ENCODE measurements at places on chromosomes 12 and 14.

- DNase-seq = no peak
Observed at GRCh38 chr12:90061809-90062208, 353.2 kb upstream of the ATP2B1 start.

GRCh38 chr14:99026471-99026870 is 245.5 kb downstream of the BCL11B start:
- DNase-seq = peak; percentile 40

GRCh38 chr14:35927727-35928126 is 101.6 kb downstream of the BRMS1L start:
- DNase-seq = peak; percentile 5

- no peak for DNase-seq
Observed at GRCh38 chr12:4346931-4347330, 25.9 kb downstream of the TIGAR start.

DNA sequence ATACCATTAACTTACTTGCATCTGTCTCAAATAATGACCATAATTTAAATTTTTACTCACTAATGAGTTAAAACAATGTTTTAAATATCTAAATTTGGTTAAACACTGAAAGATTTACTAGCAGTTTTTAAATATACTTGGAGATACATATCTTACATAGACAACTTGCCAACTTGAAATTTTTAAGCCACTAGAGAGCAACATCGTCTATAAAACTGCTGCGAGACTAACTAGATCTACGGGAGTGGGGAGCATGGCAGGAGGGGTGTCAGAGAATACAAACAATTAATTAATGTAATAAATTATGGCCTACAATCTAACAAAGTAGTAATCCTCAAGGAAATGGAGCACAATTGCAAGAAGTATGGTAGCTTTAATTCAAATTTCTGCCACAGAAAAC is 120.4 kb downstream of the LRRIQ1 start:
- DNase-seq = no peak

- DNase-seq = no peak
Observed at GRCh38 chr12:124495194-124495983, 72.0 kb downstream of the NCOR2 start.

- no peak for DNase-seq
Observed at GRCh38 chr14:64915797-64916196, 1.5 kb downstream of the CHURC1 start.

DNA sequence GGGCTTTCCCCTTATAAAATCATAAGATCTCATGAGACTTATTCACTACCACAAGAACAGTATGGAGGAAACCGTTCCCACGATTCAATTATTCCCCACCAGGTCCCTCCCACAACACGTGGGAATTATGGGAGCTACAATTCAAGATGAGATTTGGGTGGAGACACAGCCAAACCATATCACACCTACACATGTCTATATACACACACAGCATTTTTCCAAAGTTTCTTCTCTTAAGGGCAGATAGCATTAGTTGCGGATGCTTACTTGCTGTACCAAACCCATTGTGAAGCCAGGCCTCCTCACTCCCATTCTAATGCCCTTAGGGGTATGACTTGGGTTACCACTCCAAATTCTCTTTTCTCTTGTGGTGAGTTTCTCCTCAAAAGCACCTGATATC is 104.1 kb upstream of the RAP1B start:
- DNase-seq = no peak

- DNase-seq = peak; percentile 8
Observed at GRCh38 chr12:122687086-122687485, 16.1 kb downstream of the HCAR2 start.

DNA sequence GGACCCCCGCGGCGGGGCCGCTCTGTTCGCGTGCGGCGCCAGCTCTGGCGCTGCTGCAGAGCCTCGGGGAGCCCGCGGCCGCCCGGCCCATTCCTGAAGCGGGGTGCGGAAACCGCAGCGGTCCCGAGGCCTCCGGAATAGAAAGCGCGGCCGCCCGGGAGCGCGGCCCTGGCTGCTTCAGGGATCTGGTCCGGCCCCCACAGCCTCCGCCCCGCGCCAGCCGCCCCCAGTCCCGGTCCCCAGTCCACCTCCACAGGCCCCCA is 204 bp downstream of the HSP90AA1 start:
- no peak for DNase-seq

DNA sequence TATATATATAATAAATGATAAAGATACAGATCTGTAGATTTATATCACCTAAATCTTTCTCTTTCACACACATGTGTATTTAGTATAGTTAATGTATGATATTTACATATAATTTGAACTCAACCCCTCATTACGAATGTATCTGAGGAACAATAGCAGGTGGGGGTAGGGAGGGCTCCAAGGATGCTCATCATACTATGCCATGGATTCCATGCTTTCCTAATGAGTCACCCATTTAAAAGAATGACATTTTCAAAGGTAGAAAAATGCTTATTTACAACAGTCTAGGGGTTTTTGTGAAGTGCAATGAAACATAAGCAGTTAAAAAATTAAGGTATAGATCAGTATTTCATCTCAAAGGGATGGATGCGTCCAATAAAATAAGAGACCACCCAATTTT is 181.6 kb downstream of the SOX5 start:
- DNase-seq = no peak

DNA sequence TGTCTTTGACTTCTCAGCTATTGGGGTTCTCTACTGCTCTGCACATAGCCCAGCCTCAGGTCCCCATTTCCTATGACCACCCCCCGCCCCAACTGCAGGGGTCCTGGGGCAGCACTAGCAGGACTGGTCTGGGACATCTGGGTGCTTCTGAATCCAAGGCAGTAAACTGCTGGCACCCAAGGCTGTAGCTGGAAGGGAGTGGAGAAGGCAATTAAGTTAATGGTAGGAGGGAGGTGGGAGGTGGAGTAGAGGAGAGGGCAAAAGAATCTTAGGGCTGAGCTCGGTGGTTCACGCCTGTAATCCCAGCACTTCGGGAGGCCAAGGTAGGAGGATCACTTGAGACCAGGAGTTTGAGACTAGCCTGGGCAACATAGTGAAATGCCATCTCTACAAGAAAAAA is 11.5 kb downstream of the PLEK2 start:
- DNase-seq = no peak

GRCh38 chr12:124130691-124131591 is 157.9 kb downstream of the ZNF664 start:
- no peak for DNase-seq

GRCh38 chr12:90301095-90301494 is 592.5 kb upstream of the ATP2B1 start:
- DNase-seq = no peak

DNA sequence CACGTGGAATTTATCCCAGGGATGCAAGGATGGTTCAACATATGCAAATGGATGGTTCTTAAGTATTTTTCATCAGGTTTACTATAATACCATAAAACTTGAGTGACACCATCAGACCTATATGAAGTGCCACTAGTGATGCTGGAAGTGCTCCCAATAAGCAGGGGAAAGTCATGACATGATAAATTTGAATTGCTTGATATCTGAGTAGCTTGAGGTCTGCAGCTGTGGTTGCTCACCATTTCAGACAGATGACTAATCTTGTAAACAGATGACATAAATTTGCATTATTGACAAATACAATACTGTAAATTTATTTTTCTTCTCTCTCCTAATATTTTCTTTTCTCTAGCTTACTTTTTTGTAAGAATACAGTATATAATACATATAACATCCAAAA is 13.7 kb upstream of the PRPF39 start:
- no peak for DNase-seq

- no peak for DNase-seq
Observed at GRCh38 chr12:8689681-8690080, 8.1 kb upstream of the RIMKLB start.

DNA sequence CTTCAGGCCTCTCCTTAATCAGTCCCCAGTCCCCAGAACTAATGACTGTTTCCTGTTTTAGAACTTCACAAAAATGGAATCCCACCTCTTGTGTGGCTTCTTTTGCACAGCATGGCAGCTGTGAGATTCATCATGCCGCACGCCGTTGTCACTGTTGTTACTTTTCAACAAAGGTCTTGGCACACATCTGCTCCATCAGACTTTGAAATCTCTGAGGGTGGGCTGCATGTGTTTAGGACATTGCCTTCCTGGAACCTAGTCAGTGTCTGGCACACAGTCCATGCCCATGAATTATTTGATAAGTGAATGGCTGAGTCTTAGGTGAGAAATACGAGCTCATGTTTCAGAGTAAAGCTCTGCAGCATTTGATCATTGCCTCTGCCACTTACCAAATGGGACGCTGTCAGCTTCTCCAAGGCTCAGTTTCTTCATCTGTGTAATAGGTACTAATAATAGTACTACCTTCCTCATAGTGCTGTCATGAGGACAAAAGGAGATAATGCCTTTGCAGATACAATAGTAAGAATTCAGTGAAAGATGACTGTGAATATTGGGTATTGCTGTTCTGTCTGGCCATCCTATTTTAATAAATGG is 90.4 kb downstream of the SRRM4 start:
- DNase-seq = no peak

- peak; percentile 74 for DNase-seq
Observed at GRCh38 chr12:104189915-104190555, 25.5 kb upstream of the TXNRD1 start.

GRCh38 chr12:117361347-117361751 is at the start of gene NOS1:
Gene NOS1 (minus strand): TSS chr12:117361626. CDS start chr12:117331069, 30,557 bp downstream.
- DNase-seq = no peak

DNA sequence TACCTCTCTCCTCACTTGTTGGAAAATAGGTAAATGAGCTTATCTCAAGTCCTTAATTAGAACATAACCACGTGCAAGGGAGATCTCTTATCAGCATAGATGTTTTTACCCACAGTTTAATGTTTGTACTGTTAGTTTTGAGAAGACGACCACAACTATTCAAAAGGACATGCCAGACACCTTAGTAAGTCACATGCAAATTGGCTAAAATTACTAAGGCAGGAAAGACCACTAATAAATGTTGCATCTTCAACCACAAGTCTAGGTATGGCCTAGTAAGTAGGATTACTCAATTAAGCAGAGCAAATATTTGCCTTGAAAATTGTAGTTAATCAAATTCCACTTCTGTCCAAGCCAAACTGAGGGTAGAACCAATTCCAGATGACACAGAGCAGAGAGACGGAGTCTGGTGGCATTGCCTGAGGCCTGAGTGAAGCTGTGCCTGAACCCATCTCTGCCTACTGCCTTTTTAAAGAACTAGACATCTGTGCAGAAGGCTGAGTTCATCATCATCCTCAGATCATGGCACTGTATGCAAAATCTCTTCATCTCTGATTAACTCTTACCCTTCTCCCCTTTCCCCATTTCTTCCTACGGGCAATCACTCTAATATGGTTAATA is 29.7 kb upstream of the CHST11 start:
- peak; percentile 80 for DNase-seq

GRCh38 chr12:70691018-70691672 is 53.9 kb upstream of the PTPRB start:
- DNase-seq = peak; percentile 66

DNA sequence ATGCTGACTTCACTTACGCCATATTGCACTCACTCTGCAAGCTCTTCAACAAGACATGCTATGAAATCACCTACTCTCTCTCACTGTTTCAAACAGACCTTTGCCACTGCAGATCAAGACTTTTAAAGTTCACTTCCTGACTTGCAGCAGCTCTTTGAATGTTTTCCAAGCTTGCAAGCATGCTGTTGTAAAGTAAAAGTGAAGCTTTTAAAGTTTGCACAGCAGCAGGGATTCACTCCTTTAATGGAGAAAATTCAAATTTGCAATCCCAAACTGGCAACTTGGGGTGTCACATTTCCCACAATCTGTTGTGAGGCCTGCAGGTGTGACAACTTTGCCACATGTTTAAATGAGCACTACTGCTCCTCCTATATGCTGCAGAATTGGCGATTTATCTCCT is 270.9 kb downstream of the ALX1 start:
- DNase-seq = no peak

DNA sequence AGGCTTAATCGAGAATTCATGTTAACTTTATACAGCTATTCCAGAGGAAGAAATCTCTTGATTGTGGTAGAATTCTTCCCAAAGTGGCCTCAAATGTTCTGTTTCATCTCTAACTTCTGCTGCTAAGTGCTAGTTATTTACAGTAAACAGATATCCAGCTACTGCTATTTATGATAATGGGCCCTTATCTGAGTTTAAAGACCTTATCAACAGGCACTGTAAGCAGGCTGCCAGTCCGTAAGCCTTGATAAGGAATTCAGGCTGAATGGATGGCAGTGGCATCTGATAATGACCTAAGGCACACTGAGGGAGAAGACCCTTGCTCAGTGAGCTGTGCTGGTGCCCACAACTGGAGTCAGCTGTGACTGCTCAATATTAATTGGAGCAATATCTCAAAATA is 59.0 kb downstream of the PAX9 start:
- DNase-seq = no peak

- peak; percentile 5 for DNase-seq
Observed at GRCh38 chr14:34920339-34920738, 45.2 kb upstream of the BAZ1A start.

- no peak for DNase-seq
Observed at GRCh38 chr12:104935886-104936285, 22.2 kb downstream of the SLC41A2 start.

- no peak for DNase-seq
Observed at GRCh38 chr14:68782091-68782981, 10.5 kb downstream of the ZFP36L1 start.

- peak; percentile 93 for DNase-seq
Observed at GRCh38 chr14:32230695-32231280, 27.7 kb upstream of the RNU6-8 start.

- DNase-seq = no peak
Observed at GRCh38 chr14:101460986-101461750, 100.1 kb upstream of the DIO3 start.

DNA sequence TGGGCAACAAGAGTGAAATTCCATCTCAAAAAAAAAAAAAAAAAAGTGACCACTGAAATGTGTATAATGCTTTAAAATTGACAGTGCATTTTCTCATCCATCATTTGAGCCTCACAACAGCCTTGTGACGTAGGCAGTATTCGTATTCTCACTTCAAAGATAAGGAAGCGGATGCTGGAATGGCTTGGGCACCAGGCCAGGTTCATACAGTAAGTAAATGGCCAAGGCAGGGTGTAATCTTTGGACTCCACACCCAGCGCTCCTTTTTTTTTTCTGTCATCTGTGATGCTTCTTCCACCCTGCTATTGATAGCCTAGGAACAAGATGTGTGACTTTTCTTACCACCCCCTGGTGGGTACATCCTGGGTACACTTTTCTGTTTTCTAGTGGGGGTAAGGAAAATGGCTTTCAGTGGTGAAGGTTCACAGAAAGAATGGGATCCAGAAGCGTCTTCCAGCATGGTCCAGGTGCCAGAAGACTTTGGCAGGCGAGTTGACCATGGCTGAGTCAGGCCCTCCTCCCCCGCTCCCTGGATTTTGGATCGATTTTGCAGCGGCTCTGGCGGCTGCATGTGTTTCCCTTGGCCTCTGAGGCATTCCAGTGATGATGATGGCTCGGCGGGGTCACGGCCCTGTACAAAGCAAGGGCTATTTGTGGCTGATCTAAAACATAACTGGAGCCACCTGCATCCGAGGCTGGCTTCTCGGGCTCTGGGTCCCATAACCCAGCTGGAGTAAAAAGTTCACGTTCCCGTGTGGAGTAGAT is 110.6 kb downstream of the CACNA1C start:
- peak; percentile 80 for DNase-seq

DNA sequence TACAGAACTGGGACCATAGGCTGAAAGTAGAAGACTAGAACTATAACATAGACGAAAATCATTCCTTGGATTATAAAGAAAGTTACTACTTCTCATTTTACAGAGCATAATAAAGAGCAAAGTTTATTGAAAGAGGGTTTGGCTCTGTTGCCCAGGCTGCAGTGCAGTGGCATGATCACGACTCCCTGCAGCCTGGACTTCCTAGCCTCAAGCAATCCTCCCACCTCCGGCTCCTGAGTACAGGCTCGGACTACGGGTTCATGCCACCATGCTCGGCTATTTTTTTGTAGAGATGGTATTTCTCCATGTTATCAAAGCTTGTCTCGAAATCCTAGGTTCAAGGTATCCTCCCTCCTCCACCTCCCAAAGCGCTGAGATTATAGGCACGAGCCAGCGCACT is 190.1 kb upstream of the FOXG1 start:
- no peak for DNase-seq

Measured in fibroblast of skin of right biceps (primary cell).